Retina (tissue), 1 donor: ENCODE measurements at places on chromosomes 7 and 10.

DNA sequence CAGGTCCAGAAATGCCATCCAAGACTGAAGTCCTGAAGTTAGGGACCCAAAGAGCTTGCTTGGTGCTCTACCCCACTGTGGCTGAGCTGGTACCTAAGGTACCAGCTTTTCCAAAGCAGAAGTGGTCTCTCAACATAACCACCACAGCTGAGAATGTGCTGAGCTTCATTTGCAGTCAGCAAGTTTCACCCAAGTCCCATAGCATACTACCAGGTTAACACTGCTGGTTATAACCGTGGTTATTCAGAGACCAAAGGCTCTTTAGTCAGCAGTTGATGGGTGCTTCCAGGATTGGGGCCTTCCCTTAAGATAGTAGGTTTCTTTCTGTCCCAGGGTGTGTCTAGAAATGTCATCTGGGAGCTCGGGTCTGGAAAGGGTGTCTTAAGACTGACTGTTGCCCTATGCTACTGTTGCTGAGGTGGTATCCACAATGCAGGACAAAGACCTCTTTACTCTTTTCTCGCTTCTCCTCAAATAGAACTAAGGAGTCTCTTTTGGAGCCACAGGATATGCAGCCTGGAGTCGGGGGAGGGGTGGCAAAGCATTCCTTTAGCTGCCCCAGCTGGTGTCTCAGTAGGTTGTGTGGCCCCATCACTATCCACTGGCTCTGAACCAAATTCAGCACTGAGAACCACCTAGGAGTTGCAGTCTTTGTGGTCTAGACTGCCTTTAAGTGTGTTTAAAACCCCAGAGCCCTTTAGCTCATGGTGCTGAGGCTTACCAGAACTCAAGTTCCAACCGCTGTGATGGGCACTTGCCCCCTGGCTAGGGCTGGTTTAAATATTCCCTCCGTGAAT, 354.9 kb upstream of the SEMA3C start:
- no peak for DNase-seq

GRCh38 chr10:69747179-69747578, 54.5 kb upstream of the COL13A1 start:
- DNase-seq = no peak

DNA sequence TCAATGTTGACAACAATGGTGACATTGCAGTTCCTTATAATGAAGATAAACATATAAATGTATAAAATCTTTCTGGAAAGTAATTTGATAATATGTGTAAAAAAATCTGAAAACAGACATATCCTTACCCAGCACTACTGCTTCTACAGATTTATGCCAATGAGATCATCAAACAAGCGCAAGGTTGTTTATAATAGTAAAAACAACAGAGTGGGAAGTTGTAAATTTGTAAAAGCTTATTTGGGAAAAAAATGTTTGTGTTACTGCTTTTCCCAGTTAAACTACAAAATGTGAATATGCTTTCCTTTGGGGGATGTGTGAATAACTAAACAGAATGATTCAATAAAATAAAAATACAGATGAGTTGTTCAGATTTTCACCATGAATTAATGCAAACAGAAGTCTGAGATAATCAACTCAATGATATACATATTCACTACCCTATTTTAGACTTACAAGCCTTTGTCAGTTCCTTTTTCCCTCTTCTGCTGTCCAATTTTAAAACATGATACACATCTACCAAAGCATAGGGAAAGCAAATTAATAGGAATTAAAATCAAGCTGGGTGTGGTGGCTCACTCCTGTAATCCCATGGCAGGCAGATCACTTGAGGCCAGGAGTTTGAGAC, 82.1 kb downstream of the USP6NL start:
- DNase-seq = no peak

DNA sequence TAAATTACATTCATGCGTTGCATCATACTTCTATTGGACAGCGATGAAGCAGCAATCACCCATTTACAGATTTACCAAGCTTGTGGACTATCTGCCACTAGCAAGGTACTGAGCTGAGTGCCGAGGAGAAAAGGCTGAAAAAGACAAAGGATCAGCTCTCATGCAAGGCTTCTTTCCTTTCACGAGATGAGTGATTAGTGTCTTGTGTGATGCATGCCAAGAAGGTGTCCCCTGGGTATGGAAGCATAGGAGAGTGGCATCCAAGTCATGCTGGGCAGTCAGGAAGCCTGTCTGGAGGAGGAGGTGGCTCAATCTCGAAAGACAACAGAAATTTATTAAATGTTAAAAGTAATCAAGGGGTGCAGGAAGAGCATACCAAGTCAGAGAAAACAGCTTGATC, 40.9 kb downstream of the ACSM6 start:
- no peak for DNase-seq

GRCh38 chr7:65251851-65252620, 121.6 kb upstream of the ZNF92 start:
- DNase-seq = peak; percentile 97

GRCh38 chr10:43204042-43204942, 62.6 kb downstream of the RASGEF1A start:
- DNase-seq = no peak

- DNase-seq = no peak
Measured at GRCh38 chr7:91107460-91107859, 156.8 kb upstream of the FZD1 start.

DNA sequence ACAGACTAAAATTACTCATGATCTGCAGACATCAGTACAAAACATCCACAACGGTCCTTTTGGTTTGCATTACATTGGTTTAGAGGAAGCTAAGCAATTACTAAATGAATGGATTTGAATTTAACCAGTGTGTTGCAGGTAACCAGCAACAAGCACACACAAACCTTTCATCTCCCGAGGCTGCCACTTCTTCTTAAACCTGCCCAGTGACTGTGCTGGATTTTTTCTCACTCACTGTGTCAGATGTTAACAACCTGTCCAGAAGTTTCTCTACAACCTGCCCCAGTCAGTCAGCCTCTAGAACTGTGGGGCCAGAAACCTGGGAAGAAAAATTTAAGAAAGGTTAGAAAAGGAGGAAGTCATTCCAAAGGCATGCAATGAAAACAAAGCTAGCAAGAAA, 2.4 kb upstream of the MEOX2 start:
- DNase-seq = peak; percentile 6

DNA sequence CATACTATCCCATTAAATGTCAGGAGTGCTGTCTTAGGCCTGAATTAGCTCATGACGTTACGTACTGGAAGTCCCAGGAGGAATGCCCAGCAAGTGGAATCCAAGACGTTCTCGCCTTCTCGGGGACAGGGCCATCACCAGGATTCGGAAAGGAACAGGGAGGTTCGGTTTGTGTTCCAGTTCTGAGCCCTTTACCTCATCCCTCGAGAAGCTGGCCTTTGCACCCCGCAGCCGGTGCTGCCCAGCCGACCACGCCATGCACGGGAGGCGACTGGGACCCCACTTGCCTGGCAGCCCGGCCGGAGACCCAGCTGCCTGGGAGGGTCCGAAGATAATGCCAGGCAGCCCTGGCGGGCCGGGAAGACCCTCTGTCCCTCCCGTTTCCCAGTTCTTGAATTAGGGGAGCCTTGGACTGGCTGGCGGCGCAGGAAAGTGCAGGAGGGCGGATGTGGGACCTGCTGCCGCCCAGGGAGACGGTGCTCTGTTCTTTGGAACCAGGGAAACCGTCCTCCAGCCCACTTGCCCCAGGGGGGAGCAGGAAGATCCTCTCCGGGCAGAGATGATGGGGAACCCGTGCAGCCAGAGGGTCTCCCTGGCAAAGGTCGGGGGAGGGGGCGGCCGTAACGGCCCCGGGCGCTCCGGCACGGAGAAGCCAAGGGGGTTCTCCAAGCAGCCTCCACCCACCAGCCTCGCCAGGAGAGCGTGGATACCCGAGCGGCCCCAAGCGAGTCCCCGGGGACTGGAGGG, 671 bp upstream of the CHST3 start:
- no peak for DNase-seq

- DNase-seq = no peak
Measured at GRCh38 chr10:75243426-75243825, 7.7 kb upstream of the COMTD1 start.

DNA sequence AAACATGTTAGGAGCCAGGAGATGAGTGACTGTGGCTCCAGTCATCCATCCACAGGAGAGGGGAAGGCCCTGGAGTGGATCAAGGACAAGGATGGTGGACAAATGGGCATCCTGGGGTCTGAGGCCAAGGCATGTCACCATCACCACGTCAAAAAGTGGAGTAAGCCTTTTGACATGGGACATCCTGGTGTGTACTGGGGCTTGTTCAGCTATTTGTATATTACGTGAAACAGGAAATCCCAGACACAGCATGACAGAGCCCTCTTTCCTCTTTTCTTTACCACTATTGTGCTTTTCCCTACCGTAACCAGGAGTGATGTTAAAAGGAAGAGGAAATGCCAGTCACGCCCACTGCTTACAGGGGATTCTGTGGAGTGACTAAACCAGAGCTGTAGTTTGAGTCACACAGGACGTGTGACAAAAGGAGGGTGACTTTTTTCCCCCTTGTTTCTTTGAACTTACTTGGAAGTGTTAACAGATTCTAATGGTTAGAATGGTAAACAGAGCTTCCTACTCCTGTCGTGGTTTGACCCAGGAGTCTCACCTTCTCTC, 15.4 kb downstream of the ACSL5 start:
- DNase-seq = no peak

DNA sequence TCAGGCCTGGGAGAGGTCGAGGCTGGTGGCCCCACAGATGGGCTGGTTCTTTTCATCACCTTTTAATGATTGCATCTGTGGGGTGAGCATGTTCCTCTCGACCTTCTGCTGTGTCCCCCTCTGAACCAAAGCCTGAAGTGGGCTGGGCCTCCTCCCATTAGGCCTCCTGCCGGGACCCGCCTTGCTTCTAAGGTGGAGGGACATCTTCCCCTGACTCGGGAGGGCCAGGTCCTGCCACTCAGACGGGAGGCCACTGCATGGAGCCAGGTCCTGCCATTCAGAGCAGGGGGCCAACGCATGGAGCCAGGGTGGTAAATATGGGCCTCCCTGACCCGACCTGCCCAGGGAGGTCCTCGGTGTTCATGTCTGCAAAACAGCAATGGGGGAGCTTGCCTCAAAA, 188.4 kb downstream of the EBF3 start:
- DNase-seq = no peak

- DNase-seq = no peak
Measured at GRCh38 chr7:101453617-101454016, 90.9 kb downstream of the COL26A1 start.

GRCh38 chr7:27182861-27183681, 2.0 kb downstream of the HOXA11 start:
- peak; percentile 53 for DNase-seq

GRCh38 chr10:10589540-10590303, 427.9 kb upstream of the CELF2 start:
- no peak for DNase-seq

DNA sequence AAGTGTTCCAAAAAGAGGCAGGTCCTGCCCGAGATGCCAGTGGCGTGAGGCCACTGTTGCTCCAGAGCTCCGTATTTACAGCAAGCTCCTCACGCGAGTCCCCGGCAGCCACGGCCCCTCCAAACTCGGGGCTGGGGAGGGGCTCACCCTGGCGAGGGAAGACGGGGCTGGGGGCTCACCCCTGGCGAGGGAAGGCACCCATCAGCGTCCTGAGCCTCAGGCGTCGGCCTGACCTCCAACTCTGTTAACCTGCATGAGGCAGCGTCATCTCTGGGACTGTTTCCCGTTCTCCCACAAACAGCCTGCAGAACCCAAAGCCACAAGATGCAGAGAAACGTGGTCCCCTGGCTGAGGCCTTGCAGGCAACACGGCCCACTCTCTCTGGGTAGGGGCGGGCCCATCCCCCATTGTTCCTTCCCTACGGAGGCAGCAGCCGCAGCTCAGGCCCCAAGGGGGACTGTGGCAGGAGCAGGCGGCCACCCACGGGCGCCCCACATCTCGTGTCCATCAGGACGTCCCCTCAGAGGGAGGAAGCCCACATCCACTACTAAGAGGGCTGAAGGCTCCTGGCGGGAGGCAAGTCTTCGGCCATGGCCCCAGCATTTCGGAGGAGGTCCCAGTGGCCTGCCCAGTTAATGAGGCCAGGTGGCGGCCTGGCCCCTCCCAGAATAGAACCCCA, 4.2 kb upstream of the ADGRA1 start:
- no peak for DNase-seq

DNA sequence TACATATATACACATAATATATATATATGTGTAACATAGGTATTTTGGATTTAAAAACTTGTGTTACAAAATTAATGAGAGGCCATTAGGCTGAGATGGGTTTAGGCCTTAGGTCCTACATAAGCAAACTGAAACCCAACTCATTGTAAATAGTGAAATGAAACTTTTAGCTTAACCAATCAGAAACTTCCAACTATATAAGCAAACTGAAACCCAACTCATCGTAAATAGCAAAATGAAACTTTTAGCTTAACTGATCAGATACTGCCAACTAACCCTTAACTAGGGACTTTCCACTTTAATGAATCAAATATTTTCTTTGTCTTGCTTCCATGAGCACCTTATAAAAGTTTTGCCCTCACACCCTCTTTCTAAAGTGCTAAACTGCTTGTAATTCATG, 17.3 kb upstream of the SAMD9L start:
- DNase-seq = no peak

- peak; percentile 91 for DNase-seq
Measured at GRCh38 chr10:3500408-3500856, 284.6 kb downstream of the KLF6 start.

GRCh38 chr10:95976362-95977229, 66.8 kb upstream of the CCNJ start:
- DNase-seq = no peak

GRCh38 chr10:8670461-8670860, 616.0 kb downstream of the GATA3 start:
- DNase-seq = no peak

DNA sequence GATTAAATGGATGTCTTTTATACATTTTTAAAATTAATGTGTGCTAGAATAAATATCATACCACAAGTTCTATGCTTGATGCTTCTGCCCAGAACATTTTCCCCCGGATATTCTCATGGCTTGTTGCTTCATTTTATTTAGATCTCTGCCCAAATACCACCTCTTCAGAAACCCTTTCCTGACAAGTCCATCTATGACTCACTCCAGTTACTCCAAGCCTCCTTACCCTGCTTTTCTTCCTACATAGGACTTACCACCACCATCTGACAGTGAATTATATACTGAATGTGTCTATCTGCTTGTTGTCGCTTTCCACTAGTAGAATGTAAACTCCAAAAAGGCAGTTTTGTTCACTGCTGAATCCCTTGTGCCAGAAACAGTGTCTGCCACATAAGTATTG, 19.1 kb upstream of the ERVW-1 start:
- DNase-seq = no peak

DNA sequence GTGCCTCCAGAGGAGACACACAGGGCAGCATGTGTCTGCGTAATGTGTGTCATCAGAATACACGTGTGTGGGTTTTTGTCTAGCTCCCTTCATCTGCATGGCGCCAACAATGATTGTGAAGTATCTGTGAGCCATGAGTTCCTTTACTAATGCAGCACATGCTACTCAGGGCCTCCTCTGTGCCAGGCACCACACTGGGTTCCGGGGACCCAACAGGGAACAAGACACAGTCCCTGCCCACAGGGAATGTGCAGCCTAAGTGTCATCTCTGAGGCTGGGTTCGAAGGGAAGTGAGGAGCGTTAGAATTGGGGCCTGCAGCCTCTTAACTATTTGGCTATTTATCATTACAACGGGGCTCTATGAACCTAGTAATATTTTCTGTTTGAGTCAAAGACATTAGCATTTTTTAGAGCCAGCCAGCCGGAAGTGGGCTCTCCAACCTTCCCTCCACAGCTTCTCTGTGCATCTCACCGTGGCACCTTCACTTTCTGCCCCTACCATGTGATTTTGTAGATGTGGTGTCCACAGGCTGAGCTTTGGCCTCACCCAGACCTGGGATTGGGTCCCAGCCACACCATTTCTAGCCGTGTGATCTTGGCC, 43.9 kb upstream of the SRGN start:
- no peak for DNase-seq
